Astrocyte (in vitro differentiated cells and primary cell): ENCODE measurements at places on chromosomes 2 and 18.
A peak's percentile ranks its signal among the peaks of the same experiment; 100 is the strongest.

DNA sequence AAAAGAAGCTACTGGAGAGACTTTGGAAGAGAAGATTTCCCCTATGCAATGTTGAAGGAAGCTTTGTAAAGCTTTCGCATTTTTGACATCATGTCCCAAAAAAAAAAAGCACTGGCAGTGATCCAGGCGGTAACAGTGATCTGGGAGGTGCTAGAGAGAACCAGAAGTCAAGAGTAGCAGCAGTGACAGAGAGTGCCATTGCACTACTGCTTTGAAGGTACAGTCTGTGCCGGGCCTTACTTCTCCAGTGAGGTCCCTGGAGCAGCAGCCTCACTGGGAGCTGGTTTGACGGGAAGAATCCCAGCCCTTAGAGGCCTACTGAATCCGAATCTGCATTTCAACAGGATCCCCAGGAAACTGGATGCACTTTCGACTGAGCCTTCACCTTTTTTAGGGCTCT is 50.9 kb upstream of the ATL2 start:
- no peak for DNase-seq

- DNase-seq: no peak
Measured at GRCh38 chr2:52960881-52961280, 806.7 kb upstream of the CHAC2 start.

DNA sequence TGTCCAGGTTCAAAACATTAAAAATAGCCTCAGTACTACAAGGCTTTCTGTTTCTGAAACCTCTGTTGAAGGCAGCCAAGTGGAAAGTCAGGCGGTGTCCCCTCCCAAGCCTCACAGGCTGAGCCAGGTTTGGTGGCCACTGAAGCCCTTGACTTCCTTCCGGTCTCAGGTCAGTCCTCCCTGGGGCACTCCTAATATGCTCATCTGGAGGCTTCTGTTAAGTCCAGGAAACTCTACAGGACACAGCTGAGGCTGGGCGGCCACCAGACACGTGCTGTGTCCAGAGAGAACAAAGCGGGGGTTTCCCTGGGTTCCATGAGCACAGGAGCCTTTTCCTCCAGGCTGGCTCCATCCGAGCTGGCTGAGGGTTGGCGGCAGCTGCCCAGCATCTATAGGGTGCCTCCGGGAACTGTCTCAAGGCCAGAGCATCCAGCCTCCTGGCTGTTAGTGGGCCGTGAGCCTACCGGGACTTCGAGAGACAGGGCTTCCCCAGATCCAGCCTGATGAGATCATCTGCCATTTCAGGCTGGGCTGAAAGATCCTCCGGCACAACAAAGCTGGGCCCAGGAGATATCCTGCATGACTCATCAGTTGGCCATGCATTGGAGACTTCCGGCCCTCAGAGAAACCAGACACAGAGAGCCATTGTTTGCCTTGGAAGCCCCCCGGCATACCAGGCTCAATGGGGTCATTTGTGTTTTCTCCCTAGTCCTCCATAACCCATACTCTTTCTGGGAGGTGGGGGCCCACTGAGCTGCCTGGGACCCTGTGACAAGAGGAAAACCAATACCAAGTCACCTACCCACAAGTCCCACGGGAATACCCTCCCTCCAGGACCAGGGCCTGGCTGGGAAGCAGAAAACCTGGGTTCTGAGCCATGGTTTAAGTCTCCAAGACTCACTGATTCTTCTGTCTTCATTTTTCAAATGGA is 71.7 kb downstream of the HS1BP3 start:
- DNase-seq: peak; percentile 99

GRCh38 chr2:178804791-178805190 is 2.4 kb downstream of the TTN start:
- DNase-seq: no peak

GRCh38 chr2:160701822-160702221 is 208.2 kb upstream of the RBMS1 start:
- DNase-seq: no peak

DNA sequence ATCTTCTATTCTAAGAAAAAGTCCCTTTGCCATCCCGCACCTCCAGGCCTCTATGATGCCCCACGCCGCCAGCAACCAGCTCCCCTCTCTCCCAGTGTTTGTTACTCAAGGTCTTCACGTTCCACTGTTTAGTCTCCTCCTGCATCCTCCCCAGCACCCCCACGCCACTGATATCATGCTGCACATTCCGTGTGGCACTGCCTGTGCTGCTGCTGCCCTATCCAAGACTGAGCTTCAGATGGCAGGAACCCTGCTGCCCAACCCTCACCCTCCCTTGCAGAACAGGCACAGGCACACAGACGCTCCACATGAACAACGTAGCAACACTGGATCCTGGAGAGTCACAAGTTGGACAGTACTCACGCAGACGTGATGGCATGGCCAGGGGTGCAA is 35.3 kb downstream of the MYO5B start:
- DNase-seq: no peak

DNA sequence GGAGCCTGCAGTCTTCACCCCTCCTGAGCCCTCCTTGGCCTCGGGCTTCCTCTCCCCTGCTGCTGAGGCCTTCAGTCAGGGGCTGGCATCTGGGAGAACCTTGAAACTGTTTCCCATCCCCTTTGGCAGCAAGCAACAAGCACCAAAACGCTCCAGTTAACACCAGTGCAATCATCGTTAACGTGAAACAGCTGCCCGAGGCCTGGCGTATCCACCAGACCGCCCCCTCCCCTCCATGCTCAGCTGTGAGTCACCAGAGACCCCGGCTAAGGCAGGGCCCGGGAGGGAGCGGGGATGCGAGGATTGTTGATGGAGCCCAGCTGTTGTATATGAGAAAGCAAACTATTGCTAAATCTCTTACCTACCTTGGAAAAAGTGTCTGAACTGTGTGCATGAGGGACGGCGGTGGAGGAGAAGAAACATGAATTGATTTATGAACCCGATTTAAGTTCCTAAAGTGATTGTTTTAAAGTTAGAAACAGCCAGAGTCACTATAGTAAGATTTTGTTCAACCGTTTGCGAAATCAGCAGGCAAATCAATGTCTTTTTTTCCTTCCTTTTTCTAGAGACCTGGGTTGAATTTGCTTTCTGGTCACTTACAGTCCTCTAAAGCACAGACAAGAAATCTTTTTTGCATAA is 5.2 kb downstream of the ZFP36L2 start:
- peak; percentile 94 for DNase-seq

DNA sequence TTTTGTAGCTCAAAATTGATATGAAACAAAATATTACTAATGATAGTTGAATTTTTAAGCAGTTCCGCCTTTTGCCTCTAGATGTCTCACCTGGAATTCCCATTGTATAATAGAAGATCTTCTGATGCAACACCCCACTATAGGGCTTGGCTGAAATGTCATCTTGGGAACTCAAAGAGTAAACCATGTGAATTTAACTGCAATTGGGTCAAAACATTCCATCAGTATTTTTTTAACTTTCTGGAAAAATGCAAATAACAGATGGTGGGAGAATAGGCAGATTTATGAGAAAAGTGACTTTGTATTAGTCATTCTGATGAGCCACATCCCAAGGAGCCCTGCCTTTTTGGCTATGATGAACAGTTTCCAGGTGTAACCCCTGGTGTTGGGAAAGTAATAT is 489.9 kb downstream of the NYAP2 start:
- peak; percentile 80 for DNase-seq

GRCh38 chr2:222433332-222434173 is 9.2 kb downstream of the SGPP2 start:
- no peak for DNase-seq

GRCh38 chr18:8611916-8612576 is 2.8 kb downstream of the RAB12 start:
- no peak for DNase-seq

- DNase-seq: peak; percentile 95
Measured at GRCh38 chr2:20062615-20063545, 11.5 kb upstream of the LAPTM4A start.

GRCh38 chr2:9737053-9737875 is 106.0 kb upstream of the TAF1B start:
- no peak for DNase-seq

- peak; percentile 49 for DNase-seq
Measured at GRCh38 chr2:152134488-152135280, 35.8 kb upstream of the CACNB4 start.

- DNase-seq: peak; percentile 87
Measured at GRCh38 chr2:230774348-230774951, 61.8 kb downstream of the CAB39 start.

DNA sequence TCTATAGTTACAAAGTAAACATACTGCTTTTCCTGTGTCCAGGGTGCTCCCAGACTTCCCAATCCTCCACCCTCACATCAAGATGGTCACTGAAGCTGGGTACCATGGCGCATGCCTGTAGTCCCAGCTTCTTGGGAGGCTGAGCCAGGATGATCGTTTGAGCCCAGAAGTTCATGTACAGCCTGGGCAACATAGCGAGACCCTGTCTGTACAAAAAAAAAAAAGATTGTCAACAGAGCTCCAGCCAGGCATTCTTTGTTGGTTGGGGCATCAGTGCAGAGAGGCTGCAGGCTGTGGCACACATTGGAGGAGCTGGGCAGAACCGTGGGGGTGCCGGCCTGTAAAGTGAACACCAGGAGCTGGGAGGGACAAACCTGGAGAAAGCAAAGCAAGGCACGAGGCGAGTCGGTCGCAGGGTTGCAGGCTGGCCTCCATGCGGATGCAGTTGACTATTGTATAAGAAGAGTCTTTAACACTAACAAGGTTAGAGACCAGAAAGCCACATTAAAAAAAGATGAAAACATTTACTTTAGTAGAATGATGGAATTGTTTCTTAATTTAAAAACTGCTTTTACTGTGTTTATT is 51.8 kb downstream of the ACOXL start:
- DNase-seq: no peak

- DNase-seq: peak; percentile 47
Measured at GRCh38 chr2:40412456-40412855, 39.4 kb downstream of the SLC8A1 start.

DNA sequence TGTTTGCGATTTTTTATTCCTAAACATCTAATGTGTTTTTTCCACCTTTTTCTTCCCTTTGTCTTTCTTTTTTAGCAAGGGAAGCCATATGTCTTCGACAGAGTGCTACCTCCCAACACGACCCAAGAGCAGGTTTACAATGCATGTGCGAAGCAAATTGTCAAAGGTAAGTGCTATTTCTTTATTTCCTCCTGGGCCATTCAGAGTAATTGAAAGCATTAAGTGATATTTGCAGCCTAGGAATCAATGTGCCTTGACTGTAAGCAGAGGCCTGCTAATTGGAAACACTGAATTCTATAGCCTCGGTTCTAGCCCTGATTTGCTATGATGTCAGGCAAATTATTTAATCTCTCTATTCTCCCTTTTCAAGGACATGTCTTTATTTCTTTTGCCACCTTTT is 47.0 kb downstream of the KIF5C start:
- no peak for DNase-seq

- no peak for DNase-seq
Measured at GRCh38 chr2:206940546-206940945, 1.2 kb downstream of the CPO start.

- no peak for DNase-seq
Measured at GRCh38 chr2:215885536-215885935, 127.8 kb downstream of the MREG start.
